Kidney (tissue), 22 donors: ENCODE measurements at places on chromosomes 2 and 18. TPM values are rescaled to one million over a fixed set of nuclear protein-coding genes. Genes with fewer than 3 reads are reported as not detected.

- peak; percentile 51 for DNase-seq
Observed at GRCh38 chr2:222753251-222753824, 81.9 kb downstream of the MOGAT1 start.

- DNase-seq: no peak
Observed at GRCh38 chr2:218856896-218857243, 2.7 kb upstream of the WNT6 start.

- no peak for DNase-seq
Observed at GRCh38 chr2:68414876-68415275, 49.8 kb downstream of the PLEK start.

DNA sequence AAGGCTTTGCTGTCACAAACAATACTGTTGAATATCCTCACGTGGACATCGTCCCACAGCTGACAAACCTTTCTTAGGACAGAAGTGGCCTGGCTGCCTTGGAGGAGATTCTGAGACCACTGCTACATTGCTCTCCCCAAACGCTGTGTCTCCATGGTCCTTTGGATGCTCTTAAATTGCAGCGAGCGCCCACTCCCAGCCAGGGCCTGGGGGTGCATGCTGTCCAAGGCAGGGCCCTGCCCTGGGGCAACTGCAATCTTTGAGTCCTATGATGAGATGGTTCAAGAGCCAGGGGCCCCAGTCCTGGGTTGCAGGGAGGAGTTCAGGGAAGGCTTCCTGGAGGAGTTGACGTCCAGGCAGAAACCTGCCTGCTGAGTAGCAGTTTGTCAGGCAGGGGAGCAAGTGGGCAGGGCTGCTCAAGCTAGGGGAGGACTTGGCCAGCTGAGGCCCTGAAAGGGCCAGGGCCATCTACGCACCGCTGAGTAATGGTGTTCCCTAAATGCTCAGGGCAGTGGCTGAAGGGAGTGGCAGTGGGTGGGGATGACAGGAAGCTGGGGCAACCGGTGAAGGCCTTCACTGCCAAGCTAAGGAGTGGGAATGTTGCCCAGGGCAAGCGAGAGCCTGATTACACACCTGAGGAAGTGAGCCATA lies 10.8 kb upstream of the SDC1 start:
- peak; percentile 22 for DNase-seq

Gene MPPE1
- total RNA-seq: 71.8 TPM
